ENCODE measurements at places on chromosomes 12 and 14.

DNA sequence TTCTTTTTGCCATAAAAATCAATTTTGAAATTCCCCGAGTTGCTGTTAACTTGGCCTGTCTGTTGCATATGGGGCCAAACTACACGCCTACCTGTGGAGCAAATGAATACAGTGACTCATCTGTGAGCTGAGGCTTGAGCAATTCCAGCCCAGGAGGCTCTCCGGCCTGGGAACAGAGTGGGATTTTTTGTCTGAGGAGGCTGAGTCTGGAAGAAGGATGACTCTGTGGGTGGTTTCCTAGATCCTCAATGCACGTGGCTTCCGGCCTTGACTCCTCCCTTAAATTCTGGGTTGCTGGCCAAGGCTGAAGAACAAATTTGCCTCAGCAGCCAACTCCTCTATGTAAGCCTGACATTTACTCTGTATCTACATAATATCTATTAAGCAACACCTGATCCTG, 124.1 kb downstream of the SSPN start:
- DNase-seq = peak; percentile 87

DNA sequence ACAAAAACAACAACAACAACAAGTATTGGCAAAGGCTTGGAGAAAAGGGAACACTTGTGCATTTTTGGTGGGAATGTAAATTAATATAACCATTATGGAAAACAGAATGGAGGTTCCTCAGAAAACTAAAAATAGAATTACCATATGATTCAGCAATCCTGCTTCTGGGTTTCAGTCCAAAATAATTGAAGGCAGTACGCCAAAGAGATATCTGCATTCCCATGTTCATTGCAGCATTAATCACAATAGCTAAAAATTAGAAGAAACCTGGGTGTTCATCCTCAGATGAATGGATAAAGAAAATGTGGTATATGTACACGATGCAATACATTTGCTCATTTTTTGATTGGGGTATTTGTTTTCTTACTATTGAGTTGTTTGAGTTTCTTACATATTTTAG, 813.0 kb downstream of the NRXN3 start:
- peak; percentile 36 for DNase-seq

- DNase-seq = no peak
Measured at GRCh38 chr12:28014196-28014595, 41.7 kb upstream of the PTHLH start.

GRCh38 chr14:70203686-70204085, 14.9 kb upstream of the SLC8A3 start:
- DNase-seq = no peak

- peak; percentile 51 for DNase-seq
Measured at GRCh38 chr12:30796313-30796780, 41.6 kb upstream of the CAPRIN2 start.

- DNase-seq = no peak
Measured at GRCh38 chr14:32756775-32757174, 181.9 kb upstream of the NPAS3 start.

DNA sequence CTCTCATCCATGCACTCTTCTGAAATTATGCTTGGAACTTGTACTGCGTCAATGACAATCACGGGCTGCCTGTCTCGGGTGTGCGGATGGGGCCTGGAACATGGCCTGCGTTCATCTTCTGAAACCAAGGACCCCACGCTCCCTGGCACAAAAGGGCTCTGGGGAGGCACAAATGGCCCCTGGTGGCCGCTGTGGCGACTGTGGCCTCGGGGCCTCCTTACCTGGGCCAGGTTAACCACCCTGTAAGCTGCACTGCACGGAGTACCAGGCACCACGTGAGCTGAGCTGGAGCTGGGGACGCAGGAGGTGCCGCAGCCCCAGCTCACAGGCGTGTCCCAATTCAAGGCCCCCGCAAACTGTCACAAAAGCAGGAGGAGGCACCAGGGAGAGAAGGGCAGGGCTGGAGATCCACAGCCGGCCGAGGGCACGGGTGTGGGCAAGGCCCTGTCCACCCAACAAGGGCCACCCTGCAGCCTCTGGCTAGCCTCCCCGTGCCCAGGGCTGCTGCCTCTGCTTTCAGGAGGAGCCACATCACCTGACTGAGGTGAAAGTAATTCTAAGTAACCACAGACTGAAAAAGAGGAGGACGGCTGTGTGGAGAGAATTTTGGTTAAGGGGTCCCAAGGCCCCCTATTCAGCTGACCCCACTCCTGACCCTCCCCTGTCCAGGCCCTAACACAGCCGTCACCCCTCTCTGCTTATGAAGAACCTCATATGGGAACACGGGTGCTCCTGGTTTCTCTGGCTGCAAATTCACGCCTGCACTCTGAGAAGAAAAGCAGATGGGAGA, 61.1 kb upstream of the GALNT9 start:
- no peak for DNase-seq

DNA sequence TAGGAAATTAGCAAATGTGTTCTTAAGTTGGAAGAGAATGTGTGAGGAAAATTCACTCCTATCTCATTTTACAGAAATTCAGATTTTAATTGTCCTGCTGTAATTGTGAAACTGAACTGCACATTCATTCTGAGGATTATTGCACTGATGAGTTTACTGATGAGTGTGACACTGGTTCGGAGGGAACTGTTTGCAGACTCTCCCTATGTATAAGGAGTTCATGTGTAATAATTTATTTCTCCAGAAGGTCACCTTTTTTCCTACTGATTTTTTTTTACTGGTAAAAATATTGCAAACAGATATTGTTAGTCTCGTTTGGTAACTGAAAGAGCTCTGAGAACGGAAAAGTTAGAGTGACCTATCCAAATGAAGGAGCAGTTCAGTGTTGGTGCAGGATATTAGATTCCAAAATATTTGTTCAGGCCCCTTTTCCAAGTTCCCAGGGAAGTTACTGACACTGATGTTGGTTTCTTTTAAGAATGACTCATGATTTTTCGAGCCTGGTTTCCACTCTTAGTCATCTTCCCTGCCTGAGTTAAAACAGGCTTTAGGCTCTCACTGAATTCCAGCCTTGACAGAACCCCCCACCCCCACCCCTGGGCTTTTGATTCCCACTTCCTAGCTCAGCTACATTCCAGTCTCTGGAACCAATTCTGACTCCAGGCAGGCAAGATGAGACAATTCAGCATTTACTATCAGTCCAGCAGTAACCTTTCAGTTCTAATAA, 18.4 kb downstream of the ANO6 start:
- DNase-seq = peak; percentile 94

DNA sequence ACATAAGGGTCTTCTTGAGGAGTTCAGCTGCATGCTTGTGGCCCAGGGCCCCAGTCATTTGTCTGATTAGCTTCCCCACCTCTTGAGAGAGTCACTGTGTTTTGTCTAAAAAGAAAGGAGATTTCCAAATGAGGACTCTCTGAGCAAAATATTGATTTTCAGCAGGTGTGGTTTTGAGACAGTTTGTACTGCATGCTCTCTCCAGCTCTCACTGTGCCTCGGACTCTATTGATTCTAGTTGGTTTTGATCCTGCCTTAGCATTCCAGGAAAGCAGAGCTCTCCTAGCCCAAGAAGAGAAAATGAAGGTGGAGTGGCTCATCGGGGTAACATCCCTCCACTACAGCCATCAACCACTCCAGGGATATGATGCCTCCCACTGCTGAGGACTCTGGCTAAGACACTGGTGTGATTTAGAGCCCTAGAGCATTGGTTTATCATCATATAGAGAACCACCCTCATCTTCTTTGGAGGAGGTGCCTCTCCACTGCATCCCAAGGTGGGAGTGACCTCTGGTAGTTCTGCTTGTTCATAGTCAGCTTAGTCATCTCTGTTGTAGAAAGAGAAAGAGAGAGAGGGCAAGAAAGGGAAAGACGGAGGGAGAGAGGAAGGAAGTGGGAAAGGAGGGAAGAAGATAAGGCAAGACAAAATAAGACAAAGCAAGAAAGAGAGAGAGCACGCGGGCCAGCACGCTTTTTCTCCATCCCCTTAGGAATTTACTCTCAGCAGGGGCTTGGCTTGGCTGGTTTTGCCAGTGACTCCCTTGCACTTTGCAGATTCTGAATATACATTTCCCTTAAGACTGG, 365.6 kb downstream of the DPF3 start:
- DNase-seq = peak; percentile 40

DNA sequence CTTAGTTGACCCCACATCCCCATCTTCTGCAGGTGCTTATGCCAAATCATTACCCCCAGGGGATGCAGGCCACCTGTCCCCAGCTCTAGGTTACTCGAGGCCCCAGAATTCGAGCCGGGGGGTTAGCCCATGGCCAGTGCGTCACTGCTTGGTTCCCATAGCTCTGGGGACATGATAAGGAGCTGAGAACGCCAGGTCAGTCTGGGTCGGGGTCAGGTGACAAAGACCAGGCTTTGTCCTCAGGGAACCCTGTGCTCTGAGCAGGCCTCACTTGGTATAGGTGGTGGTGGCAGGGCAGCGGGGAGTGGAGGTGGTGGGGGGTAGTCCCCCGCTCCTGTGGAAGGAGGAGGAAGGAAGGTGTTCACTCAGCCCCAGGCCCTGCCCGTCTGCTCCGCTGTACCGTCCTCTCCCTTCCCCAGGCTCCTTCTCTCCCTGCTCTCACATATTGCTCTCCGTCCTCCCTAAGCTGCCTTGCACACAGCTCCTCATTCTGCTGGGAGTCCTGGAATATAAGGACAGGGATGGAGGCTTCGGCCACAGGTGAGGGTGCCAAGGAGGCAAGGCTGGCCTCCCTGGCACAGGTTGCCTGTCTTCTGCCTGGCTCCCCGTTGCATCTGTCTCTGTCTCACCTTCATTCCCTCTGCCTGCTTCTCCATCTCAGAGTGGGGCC, 2.0 kb upstream of the MYH6 start:
- no peak for DNase-seq

DNA sequence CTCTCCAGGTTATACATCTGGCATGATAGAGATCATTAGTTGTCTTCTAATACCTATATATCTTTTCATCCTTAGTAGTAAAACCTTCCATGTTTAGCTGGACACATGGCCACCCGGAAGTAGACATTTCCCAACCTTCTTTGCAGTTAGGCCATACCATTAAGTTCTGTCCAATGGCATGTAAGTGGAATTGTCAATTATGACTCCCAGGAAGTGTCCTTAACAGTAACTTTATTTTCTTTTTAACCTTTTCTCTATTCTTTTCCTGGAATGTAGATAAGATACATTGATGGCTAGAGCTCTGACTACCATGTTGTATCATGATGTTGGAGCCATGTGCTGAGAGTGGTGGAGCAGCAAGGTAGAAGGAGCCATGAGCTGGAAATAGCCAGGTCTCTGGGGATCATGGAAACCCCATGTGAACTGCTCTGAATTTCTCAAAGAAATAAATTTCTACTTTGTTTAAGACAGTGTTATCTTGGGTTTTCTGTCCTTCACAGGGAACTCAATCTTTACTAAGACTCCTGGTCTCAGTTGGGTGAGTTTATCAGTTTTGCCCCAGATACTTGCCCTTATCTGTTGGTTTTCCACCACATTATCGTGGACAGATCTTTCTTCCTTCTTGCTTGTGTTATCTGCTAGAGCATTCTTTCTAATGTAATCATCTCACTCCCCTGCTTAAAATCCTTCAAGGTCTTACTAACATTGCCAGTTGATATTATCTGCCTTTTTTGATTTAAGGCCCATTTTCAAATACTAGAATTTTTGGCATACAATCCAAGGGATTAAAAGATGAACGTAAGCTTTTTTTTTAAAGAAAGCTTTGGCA, 5.1 kb upstream of the LTA4H start:
- DNase-seq = no peak

DNA sequence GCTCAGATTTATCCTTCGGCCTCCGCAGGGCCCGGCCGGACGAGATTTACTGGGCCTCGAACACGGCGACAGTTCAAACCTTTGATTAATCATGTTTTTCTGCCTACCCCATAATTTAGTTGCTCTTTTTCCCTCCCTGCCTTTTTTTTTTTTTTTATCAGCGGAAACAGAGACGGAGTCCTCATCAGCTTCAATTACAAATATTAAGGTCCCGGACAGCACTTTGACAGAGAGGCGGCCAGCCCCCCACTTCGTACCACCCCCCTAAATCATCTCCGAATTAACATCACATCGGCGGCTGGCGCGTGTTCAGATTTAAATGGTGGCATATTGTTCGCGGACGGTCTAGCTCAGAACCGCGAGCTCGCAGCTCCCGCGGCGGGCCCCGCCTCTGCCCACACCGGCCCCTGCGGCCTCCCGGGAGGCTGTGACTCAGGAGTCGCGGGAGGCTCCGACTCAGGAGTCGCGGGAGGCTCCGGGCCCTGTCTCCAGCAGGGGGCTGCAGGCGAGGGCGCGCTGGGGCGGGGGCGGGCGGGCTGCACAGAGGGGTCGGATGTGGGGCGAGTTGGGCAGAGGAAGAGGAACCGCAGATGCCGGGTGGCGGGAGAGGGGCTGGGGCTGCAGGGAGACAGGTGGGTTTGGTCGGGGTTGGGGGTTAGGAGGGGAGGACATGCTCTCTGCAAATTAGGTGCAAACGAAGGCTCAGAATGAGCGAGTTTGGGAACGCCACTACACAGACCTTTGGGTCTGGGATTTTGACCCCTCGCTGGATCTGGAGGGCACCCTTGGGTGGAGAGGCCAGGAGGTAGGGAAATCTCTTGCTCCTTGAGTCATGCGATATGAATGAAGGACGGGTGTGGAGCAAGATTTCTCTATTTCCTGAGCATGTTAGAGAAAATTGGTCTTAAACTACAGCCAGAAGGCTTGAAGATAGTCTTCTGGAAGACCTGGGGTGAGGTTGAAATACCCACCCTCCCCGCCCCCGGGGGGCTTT, 19.6 kb upstream of the ATP5MC2 start:
- DNase-seq = peak; percentile 39

- DNase-seq = peak; percentile 67
Measured at GRCh38 chr12:56840922-56841321, 77.8 kb downstream of the HSD17B6 start.

DNA sequence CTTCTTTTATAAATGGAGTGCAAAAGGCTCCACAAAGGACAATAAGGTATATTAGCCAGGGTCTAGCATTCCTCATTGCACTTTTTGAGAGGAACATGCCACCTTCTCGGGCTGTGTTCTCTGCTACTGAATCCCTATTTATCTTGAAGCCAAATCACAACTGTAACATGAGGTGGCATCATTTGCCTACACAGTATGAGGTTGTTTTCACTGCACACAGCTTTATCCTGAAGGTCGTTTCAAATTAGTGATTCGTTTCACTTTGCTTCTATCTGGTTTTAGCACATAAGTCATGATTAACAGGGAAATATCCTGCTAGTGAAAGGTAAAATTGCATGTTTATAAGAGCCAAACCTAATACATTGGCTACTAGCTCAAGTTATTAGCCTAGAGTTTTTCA, 153.8 kb downstream of the SLC35F4 start:
- no peak for DNase-seq

GRCh38 chr12:1504895-1505311, 89.5 kb downstream of the FBXL14 start:
- DNase-seq = no peak

DNA sequence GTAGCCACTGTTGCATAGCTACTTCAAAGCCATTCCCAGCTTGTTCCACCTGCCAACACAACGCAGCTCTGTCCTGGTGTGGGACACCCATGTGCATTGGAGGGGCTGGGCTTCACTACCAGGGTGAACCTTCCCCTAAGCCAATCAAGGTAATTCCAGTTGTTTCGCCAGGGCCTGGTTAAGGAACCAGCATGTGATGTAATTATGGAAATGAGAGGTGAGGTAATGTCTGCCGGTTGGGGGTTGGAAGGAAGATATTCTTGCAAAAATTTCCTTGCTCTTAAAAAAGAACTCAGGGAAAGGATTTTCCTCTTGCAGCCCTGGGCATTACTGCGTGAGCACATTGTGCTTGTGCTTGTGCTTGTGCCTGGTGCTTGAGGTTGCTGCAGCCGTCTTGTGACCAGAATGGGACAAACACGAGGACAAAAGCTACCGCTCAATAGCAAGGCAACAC, 14.9 kb downstream of the TUBA1C start:
- no peak for DNase-seq
